ENCODE measurements at places on chromosomes 3 and 15.
A peak's percentile ranks its signal among the peaks of the same experiment; 100 is the strongest.

- no peak for DNase-seq
Observed at GRCh38 chr15:65180167-65180566, 5.0 kb downstream of the CLPX start.

GRCh38 chr3:153639631-153640030 lies 477.6 kb downstream of the RAP2B start:
- DNase-seq: no peak

DNA sequence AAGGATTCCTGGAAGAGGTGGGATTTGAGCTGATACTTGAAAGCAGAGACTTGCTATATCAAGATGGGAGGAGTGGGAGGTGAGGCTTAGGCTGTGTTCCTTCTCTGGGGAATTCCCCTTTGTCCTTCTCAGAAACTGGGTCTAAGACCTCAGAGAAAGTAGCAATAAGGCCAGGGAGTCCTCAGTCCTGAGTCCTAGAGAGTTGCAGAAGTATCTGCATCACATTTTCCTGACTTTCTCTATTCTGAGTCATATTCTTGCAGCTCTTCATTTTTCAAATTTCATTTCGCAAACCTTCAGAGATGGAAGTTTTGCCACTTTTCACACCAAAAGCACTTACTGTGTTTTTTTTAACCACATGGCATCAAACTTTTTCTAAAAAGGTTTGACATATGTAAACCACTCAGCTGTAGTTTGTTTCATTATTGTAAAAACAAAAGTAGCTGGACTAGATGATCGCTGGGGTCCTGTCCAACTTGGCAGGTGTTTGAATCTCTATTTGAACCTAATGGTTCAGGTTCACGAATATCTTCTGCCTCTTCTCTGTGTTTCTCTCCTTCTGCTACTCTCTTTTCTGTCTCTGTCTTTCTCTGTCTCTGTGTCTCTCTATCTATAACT lies 21.3 kb downstream of the COLQ start:
- no peak for DNase-seq

DNA sequence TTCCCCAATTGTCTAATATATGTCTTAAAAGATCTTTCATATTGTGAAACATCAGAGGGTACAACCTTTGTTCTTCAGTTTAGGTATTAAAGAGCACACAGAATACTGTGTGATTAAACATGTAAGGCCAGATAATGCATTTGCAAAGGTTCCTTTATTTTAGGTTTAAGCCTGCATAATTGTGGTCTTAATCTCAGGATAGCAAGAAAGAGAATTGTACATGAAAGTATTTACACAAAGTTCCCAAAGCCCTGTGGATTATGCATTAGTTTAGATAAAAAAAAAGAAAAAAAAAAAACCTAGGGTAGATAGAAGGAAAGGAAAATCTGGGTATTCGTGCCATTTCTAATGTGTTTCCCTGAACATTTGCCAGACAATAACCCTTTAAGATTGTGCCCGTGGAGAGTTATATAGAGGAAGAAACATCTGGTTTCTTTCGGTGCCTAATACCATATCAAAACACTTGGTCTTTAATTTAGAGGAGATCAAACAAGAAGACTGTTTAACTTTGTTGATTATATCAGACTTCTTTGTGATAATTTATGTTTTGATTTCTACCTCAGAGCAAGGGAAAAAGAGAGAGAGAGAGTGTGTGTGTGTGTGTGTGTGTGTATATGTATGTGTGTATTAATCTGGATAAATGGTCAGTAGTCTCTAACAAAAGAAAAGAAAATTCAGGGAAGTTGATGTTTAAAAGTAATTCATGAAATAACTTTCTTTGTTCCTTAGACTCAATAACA lies 139.6 kb upstream of the CGNL1 start:
- no peak for DNase-seq

- DNase-seq: no peak
Observed at GRCh38 chr3:30614943-30615342, 8.5 kb downstream of the TGFBR2 start.

GRCh38 chr3:177439694-177440269 lies 242.5 kb upstream of the TBL1XR1 start:
- no peak for DNase-seq

DNA sequence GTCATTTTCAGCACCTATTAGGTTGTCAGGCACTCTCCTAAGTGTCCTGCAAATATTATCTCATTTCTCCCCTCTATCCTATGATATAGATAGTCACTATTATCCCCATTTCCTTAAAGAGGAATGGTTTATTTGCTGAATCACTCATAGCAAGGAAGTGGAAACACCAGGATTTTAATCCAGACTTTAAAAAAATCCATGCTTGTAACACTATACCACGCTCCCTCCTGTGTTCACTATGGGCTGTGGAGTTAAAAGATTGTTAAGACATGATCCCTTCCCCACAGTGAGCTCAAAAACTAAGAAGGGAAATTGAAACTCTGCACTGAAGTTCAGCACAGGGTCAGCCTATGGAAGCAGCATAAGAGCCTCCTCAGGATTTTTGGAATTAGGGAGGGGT lies 60.2 kb downstream of the TMEM39A start:
- no peak for DNase-seq

- no peak for DNase-seq
Observed at GRCh38 chr15:31173790-31174450, 72.4 kb upstream of the TRPM1 start.

GRCh38 chr3:156892701-156893100 lies 66.5 kb downstream of the LEKR1 start:
- no peak for DNase-seq

DNA sequence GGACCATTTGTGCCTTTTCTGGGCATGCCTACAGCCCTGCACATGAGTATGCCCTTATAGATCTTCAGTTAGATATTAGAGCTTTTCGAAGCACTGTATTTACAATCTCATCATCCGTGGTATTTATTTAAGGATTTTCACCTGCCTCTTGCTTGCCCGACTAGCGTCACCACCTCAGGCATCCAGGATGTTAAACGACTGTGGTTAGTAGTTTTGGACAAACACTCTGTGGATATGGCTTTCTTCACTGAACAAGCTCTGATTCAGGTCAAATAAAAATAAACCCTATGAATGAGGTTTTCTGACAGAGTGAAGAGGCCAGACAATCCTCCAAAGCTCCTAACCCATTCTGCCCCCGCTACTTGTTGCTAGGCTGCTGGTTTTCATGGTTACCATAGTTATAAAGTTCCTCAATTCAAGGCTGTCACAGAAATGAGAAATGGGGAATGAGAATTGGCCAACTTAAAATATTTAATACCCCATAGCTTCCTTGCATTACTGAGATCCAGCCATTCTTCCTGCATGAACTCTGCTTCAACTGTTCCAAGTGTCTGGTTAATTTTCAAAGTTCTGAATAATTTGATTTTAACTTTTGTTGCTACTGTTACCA lies 440.1 kb downstream of the GABRG3 start:
- DNase-seq: no peak

DNA sequence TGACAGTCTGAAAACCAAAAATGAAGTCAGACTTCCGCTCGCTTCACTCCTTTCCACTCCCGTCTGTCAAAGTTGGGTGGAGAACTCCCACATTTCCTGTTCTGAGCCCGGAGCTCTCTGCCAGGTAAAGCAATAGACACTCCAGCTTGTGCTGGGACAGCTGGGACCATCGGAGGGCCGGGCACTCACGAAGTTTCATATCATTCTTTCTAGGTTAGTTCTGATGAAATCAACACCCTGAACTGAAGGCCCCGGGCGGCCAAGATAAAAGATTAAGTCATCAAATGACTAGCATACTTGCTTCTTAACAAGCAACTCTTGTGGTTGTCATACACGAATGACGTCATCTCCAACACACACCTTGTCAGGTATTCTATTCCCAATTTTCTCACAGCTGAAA lies 42.1 kb downstream of the MAGI1 start:
- DNase-seq: no peak

DNA sequence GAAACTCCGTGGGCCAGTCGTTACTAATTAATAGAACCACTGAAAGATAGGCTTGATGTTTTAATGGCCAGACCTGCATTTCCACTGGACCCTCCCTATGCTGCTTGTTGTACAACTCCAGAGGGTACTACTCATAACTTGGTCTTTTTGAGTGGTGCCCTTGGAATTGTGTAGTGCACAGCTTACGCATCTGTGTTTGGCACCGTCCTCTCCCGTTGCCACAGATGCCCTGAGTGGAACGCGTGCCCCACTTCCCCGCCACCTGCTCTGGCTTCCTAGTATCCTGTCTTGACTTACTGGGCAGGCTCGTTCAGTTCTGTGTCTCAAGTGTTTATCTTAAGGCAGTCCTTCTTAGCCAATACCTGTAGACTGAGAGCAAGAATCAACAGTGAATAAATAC lies 78.7 kb downstream of the USP13 start:
- no peak for DNase-seq

GRCh38 chr3:123893012-123893411 lies 8.9 kb upstream of the MYLK start:
- no peak for DNase-seq

GRCh38 chr3:97927704-97928103 lies 44.5 kb downstream of the RIOX2 start:
- DNase-seq: no peak

- no peak for DNase-seq
Observed at GRCh38 chr3:52782412-52783210, 5.2 kb downstream of the ITIH1 start.

DNA sequence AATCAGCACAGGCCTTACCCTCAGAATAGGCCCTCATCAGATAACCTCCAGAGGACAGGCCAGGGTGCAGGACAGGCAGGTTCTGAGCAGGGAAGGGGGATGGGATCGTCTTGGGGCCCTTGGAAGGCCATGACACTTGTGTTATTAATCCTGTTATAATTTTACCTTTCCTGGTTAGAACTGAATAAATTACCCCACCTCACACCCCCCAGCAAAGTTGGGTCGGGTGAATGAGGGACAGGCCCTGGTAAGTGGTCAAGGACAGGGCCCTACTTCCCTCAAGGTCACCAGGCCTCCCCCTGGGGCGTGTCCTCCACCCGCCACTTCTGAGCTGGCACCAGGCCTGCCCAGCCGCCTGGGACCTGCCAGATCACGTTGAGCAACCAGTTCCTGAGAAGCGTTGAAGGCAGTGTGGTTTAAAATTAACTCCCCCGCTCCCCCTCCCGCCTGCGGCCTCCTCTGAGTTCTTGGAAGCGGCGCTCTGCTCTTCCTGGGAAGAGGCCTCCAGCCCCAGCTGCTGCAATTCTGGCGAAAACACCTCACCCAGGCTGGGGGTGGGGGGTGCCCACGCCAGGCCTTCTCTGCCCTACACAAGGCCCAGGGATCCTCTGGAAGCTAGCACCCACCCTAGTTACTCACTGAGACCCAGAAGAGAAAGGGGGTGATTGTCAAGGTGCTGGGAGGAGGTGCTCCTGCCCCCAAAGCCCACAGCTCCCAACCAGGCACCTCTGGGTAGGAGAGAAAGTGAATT lies 10.6 kb downstream of the CISH start:
- peak; percentile 40 for DNase-seq

- DNase-seq: no peak
Observed at GRCh38 chr15:84603630-84604379, 3.0 kb downstream of the ZSCAN2 start.

GRCh38 chr3:75144406-75144805 lies 519.7 kb upstream of the FRG2C start:
- DNase-seq: no peak

DNA sequence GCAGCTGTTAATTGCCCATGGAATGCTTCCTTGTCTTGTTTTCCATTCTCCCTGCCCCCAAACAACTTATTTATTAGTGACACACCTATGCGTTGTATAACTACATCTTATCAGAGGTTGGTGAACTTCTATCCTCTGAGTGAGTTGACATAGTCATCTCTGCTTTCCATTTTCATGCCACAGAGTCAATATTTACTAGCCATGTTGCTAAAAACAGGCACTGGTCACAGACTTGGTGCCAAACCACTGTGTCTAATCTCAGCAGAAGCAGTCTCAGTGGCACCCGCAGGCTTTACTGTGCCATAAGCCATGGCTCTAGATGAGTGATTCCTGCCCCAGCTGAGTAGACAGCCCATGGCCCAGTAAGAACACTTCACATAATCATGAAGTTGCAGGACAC lies 26.5 kb downstream of the DAPK2 start:
- no peak for DNase-seq

- DNase-seq: no peak
Observed at GRCh38 chr3:151896246-151897012, 23.0 kb downstream of the SUCNR1 start.

GRCh38 chr3:56867671-56868070 lies 65.9 kb upstream of the ARHGEF3 start:
- no peak for DNase-seq

GRCh38 chr15:69185706-69186105 lies 25.3 kb downstream of the GLCE start:
- no peak for DNase-seq

DNA sequence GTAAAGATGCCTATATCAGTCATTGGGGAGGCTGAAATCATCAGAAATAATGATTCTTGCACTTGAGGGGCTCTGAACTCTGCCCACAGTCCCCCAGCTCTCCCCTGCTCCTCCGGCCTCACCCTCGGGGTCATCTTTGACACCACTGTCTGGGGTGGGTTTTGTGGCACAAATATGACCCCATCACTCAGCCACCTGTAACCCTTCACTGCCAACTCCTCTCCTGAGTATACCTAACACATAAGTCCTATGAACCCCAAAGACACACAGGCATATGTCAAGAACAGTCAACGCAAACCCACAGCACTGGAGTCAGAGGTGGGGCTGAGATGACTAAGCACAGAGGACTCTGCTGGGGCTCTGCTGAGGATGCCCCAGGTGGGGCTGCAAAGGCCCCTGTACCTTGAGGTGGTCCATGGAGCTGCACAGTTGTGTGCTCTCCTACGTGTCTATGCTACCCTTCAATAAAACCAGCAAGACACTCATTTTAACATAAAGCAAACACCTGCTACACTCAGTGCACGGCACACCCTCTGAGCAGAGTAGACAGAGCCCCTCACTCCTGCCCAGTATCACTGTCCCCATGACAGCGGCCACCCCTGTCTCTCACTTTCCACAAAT lies 29.9 kb downstream of the SLC41A3 start:
- no peak for DNase-seq

DNA sequence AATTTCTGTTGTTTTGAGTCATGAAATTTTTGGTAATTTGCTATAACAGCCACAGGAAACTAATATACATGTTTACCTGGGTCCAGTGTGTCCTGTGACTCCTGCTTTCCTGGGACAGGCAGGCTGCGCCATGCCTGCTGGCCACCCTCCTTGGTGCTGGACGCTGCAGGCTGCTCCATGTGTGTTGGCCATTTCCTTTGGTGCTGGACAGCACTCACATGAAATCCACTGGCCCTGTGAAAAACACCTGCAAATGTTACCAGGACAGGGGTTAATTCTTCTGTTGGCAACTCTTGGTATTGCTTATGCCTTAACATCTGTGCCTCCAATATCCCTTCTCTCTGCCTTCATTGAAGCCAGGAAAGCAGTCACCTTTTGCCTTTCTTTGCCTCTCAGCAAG lies 86.9 kb upstream of the ATP10A start:
- no peak for DNase-seq

DNA sequence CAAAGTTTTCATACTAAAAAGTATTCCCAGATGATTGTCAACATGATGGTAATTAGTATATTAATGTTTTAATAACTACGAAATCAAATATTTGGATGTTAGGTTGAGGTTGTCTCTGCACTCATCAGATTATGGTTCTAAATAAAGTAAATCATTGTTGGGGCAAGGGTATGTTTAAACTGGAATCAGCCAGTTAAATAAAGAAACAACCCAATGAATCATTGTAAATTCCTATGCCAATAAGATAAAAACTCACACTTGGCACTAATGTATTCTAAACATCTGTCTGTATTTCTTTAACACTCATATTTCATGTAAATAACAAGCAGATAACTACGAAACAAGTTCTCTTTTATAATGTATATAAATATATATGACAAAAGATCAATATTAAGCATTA lies 92.7 kb downstream of the PEAK1 start:
- DNase-seq: no peak

GRCh38 chr3:30146978-30147377 lies 459.4 kb upstream of the TGFBR2 start:
- DNase-seq: no peak

All from activated naive CD4-positive, alpha-beta T cell (primary cell).